Glutamatergic neuron (in vitro differentiated cells): ENCODE measurements at places on chromosomes 3 and 15.

GRCh38 chr3:98734306-98734705, 28.8 kb upstream of the ST3GAL6 start:
- DNase-seq = no peak

GRCh38 chr3:71724584-71725270, 475 bp downstream of the EIF4E3 start:
- peak; percentile 70 for DNase-seq

GRCh38 chr3:15172806-15173205, 33.2 kb upstream of the CAPN7 start:
- no peak for DNase-seq

GRCh38 chr3:195802261-195802701, 9.4 kb downstream of the MUC4 start:
- no peak for DNase-seq

DNA sequence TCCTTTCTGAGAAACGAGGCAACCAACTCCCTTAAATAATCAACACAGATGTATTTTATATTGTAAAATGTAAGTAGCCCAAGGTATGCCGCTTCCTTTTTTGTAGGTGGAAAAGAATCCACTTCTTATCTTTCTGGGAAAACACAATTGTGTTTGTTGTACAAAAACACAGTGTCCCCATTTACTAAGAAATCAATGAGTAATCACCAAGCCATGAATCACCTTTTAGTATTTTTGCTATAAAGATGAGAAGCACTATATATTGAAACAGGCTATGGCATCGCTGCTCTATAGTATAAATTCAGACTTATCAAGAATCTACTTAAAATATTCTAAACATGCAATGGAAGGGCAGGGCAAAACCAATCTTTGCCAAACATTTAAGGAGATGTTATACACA, 104.0 kb downstream of the TNIK start:
- no peak for DNase-seq

GRCh38 chr3:193548406-193548805, 6.3 kb downstream of the ATP13A4 start:
- no peak for DNase-seq

- no peak for DNase-seq
Measured at GRCh38 chr3:171660188-171660587, 150.1 kb downstream of the PLD1 start.

DNA sequence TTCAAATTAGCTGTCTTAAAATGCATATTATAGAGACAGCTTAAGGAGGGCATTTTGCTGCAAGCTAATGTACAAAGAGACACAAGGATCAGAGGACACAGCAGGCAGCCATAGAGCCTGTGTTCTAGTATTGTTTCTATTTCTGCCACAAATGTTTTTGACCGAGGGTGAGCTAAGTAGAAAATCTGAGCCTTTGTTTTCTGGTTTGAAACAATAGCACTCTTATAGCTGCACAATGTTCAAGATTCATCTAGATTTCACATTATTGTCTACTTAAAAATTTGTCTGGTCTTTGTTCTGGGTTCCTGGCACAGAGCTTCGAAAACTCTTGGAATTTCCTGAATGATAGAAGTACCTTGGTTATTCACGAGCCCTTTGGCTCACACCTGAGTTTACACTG, 40.0 kb upstream of the TUSC7 start:
- no peak for DNase-seq

GRCh38 chr3:58487140-58487886, 4.6 kb upstream of the KCTD6 start:
- no peak for DNase-seq

- no peak for DNase-seq
Measured at GRCh38 chr3:142896996-142897395, 8.1 kb upstream of the PCOLCE2 start.

DNA sequence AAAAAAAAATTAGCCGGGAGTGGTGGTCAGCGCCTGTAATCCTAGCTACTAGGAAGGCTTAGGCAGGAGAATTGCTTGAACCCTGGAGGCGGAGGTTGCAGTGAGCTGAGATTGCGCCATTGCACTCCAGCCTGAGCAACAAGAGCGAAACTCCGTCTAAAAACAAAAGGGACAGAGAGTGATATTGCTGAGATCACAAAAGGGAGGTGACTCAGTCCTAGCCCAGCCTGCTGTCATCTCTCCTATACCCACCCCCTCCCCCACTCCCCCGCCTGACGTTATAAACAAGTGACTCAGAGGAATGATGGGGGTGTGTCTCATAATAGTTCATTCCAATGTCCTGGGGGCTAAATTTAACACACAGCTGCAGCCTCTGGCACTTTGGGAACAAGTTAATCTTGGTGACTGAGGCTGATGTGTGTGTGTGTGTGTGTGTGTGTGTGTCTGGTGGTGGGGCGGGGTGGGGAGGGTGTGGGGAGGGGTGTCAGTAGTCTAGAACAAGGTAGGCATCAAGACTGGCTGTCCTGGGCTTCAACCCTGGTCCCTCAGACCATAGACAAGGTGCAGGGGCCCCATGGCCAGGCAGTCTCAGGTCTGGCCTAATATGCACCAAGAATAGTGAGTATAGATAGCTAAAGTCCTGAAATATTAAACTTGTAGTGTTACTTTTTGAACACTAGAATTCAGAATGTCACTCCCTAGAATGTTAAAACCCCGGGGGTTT, 1.3 kb upstream of the KLHL40 start:
- DNase-seq = no peak

DNA sequence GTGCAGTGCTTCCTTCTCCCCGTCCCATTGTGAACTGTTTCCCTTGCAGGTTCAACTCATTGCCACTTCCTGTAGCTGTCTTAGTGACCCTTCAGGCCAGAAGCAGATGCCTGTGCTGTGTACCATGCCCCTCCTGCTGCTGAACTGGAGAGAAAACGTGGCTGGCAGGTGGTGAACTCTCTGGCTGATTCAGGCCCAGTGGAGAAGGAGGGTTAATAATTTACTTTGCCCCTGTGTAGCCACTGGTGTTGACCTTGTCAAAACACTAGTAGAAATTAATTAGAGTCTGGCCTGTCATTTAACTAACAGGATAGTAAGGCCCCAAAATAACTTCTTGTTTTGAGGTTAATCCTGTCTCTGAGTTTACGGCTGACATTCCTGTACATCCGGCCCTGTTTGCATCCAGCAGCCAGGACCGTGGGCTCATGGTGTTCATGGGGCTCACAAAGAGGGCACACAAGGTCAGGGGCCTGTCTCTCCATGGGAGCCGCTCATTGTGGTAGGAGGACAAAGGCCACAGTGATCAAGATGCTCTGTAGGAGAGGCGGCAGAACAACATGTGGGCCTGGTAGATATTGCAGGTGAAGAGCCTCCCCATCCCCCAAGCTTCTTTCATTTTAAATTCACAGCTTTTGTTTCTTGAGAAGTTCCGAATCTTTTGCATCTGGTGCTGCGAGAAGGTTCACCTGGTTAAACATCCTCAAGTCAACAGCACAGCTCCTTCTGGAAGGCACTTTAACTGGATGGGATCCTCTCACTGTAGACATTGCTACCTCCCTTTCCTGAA, 101.6 kb downstream of the CGNL1 start:
- DNase-seq = no peak

- no peak for DNase-seq
Measured at GRCh38 chr3:3634326-3634725, 164.9 kb upstream of the LRRN1 start.

DNA sequence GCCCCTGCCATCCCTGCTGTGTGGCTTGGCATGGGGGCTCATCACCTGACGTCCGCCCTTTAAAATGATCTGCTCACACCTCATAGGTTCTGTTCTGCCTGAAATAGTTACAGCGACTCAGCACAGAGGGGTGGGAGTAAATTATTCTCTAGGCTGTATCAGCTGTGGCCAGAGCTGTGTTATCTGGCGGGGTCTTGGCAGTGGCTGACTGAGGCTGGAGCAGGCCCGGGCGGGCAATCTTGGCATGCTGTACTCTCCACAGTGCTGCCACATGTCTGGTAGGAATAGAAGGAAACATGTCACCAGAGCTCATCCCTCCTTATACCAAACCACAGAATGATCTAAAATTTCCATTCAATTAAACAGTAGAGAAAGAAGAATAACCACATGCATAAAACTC, 499.9 kb upstream of the LMCD1 start:
- DNase-seq = no peak
